CD8-positive, alpha-beta memory T cell (primary cell): ENCODE measurements at places on chromosomes 3 and 15.

GRCh38 chr3:52019352-52020080, 23.8 kb upstream of the RPL29 start:
- H3K27ac ChIP-seq, result no peak overlapping the region
- H3K4me1 ChIP-seq, result no peaks in the 10 kb centered on the region
- H3K36me3 ChIP-seq, result no peaks in the 10 kb centered on the region
- H3K4me3 ChIP-seq, result no peak overlapping the region
- H3K27me3 ChIP-seq, result no peaks in the 10 kb centered on the region
- no peak for DNase-seq

DNA sequence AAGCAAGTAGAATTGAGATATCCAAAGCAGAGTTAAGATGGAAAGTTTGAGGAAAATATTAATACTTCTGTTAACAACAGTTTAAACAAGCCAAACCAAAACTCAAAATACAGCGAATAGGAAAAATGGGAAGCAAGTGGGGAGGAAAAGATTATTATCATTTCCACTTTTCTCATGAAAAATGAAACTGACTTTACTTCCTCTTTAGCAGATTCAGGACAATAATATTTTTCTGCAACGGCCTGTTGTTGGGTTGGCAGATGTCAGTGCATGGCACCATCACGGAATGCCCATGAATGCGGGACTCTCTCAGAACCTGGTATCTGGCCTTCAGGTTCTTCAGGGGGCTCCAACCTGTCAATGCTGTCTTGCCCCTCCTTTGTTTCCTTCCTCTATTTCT, 11.1 kb downstream of the ANKUB1 start:
- no peak overlapping the region for H3K27ac ChIP-seq
- H3K4me3 ChIP-seq, result no peak overlapping the region
- no peaks in the 10 kb centered on the region for H3K27me3 ChIP-seq
- DNase-seq, result no peak
- no peaks in the 10 kb centered on the region for H3K36me3 ChIP-seq
- no peaks in the 10 kb centered on the region for H3K4me1 ChIP-seq

- no peaks in the 10 kb centered on the region for H3K4me1 ChIP-seq
- no peak overlapping the region for H3K27ac ChIP-seq
- no peaks in the 10 kb centered on the region for H3K36me3 ChIP-seq
- DNase-seq, result no peak
- H3K27me3 ChIP-seq, result no peaks in the 10 kb centered on the region
These were observed 901.7 kb downstream of the PLOD2 start for GRCh38 chr3:145259166-145259880.

- H3K27ac ChIP-seq, result no peak overlapping the region
- no peaks in the 10 kb centered on the region for H3K27me3 ChIP-seq
- H3K4me3 ChIP-seq, result no peak overlapping the region
- no peaks in the 10 kb centered on the region for H3K36me3 ChIP-seq
- DNase-seq, result no peak
These were observed 67.9 kb upstream of the AKAP13 start for GRCh38 chr15:85312486-85312885.

- no peak overlapping the region for H3K4me3 ChIP-seq
- H3K27ac ChIP-seq, result no peak overlapping the region
- peaks cover 25% of the 10 kb centered on the region for H3K4me1 ChIP-seq
- H3K27me3 ChIP-seq, result no peaks in the 10 kb centered on the region
These were observed 37.9 kb downstream of the LIPC start for GRCh38 chr15:58469432-58470353.
